Activated CD4-positive, alpha-beta T cell treated with anti-CD3 and anti-CD28 coated beads, Interleukin-2, amount 50 U/mL, for 1 hour (primary cell): ENCODE measurements at places on chromosomes 16 and 17.

GRCh38 chr17:5706577-5707210 is 122.4 kb upstream of the NLRP1 start:
- DNase-seq, result peak; percentile 54

DNA sequence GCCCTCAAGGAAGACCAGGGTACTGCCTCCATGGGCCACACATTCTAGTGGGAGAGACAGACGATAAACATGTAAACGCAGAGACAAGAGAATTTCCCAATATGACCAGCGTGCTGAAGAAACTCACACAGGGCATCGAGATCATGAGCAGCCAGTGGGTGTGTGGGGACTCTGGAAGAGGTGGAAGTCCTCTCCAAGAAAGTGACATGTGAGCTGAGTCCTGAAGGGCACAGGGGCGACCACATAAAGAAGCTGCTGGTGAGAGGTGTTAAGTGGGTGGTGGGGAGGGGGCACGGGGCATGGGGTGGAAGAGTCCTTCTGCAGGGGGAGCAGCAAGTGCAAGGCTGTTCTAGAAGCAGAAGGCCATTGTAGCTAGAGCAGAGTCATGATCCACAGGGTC is 21.0 kb upstream of the RAP1GAP2 start:
- no peak for DNase-seq

GRCh38 chr17:77728474-77728795 is 230.1 kb upstream of the TNRC6C start:
- no peak for DNase-seq

DNA sequence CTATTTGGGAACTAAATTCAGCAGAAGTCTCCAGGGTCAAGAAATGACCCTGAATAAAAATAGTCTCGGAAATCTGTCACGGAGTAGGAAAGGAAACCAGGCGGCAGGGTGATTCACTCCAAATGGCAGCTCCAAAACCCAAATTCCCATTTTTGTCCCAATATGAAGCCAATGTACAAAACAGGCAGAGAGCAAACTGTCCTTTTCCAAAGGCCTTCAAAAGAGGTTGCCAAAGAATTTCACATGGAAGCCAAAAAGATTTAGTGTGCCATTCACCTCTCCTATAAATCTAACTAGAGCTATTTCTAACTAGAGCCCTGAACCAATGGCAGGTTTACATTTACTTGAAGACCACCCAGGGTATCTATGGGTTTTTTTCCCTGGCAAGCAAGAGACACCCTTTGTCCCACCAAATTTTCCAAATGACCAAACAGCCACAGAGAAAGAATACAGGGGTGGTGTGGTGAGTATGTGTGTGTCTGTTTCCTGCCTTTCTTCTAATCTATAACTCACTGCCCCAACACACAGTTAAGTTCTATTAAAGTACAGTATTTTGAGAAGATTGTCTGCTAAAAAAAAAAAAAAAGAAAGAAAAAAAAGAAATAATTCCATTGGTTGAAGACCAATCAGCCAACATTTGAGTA is 6.8 kb downstream of the MYO1D start:
- DNase-seq, result no peak

DNA sequence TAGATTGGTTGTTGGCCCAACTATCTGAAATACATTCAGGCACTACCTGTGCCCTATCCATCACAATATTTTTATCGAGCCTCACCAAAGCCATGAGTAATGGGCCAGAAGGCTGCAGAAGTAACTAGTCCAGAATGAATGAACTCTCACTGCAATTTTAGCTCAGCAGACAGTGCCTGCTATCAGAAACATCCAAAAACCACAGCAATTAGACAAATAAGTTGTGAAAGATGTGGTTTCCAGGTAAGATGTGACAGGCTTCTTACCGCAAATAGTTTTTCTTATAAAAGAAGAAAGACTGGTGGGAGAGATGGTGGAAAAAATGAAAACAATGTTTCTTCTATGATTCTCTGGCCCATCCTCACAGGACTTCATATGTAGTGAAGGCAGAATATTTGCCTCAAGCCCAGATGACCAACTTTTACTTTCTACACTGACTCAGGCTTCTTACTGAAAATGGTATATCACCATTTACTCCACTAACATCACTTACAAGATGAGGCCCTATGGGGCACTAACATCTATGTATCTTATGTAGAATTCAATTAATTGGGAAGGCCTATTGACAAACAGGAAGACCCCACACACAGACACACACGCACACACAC is 9.8 kb upstream of the RFFL start:
- no peak for DNase-seq

- DNase-seq, result no peak
These were observed 8.1 kb upstream of the ATXN7L3 start for GRCh38 chr17:44207743-44208142.

GRCh38 chr17:77484111-77484510 is 343.3 kb downstream of the SEC14L1 start:
- no peak for DNase-seq

GRCh38 chr16:10338426-10338825 is 47.4 kb upstream of the ATF7IP2 start:
- DNase-seq, result no peak

DNA sequence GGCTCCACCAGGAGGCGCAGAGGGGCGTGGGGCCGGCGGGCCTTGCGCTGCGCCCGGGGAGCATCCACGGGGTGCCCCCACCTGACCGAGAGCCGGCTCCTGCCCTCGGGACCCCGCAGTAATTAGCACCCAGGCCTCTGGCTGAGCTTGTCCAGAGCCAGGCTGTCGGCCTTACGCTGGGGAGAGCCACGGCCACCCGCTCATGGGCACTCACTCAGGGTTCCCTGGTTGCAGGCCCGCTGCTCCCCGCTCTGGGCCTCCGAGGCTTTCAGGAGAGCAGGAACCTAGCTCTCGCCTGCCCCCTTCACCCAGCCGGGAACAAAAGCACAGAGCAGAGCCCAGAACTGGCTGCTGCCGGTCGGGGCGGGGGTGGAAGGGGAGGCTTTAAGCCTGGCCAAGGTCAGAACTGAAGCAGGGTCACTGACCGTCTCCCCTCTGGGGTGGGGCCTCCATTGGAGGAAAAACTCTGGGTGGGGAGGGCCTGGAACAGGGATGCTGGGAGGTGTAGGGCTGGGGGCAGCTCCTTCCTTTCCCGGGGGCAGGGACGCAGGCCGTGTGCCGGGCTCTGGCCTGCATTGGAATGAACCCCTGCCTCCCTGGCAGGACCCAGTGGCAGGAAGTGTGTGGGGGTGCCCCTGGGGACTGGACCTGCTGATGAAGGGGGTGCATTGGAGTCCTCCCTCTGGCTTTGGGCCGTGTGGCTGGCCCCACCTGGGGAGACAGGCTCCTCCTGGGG is 12.3 kb downstream of the GLIS2 start:
- DNase-seq, result peak; percentile 63

- DNase-seq, result no peak
These were observed 160.1 kb upstream of the IRX3 start for GRCh38 chr16:54446639-54447038.

GRCh38 chr16:79329166-79329521 is 271.4 kb downstream of the MAF start:
- DNase-seq, result no peak
